ENCODE measurements at places on chromosomes 11 and 22.

DNA sequence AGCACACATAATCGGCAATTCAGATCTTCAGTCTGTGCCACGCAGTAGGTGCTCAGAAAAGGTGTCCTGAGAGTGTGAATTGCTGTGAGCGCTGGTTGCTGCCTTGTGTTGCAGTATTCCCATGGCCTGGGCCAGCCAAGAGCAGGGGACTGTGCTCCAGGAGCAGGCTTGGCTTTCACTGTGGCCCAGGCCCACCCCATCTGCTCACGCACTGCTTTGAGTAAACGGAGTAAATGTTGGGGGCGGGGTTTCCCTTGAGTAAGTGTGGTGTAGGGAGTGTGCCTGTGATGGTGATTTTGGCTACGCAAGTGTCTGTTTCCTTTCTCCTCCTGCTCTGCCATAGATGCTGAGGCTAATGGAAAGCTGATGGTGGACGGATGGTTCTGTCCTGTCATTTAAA lies 2.3 kb downstream of the CTTN start:
- no peak for DNase-seq

- no peak for DNase-seq
Measured at GRCh38 chr11:16738947-16739815, 734 bp downstream of the C11orf58 start.

DNA sequence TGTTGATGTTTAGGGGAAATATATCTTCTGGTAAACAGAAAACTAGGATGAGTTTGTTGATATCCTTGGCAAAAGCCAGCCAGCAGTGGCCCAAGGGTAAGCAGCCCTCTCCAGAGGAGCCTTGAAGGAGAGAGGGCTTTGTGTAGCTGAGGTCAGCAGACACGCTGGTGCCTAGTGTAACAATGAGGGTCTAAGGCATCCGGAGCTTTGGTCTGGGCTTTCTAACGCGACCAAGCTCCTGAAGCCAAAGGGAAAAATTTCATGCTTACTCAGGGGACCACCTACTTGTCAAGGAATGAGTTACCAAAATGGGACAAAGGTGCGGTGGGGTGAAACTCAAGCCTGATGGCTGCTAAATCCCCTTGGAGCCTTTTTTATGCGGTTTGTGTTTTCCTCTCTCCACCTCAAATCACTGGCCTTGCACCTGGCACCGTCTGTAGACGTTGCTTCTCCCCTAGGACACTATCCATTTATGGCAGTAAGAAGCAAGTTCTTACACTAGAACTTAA lies 134.9 kb downstream of the DBX1 start:
- no peak for DNase-seq

DNA sequence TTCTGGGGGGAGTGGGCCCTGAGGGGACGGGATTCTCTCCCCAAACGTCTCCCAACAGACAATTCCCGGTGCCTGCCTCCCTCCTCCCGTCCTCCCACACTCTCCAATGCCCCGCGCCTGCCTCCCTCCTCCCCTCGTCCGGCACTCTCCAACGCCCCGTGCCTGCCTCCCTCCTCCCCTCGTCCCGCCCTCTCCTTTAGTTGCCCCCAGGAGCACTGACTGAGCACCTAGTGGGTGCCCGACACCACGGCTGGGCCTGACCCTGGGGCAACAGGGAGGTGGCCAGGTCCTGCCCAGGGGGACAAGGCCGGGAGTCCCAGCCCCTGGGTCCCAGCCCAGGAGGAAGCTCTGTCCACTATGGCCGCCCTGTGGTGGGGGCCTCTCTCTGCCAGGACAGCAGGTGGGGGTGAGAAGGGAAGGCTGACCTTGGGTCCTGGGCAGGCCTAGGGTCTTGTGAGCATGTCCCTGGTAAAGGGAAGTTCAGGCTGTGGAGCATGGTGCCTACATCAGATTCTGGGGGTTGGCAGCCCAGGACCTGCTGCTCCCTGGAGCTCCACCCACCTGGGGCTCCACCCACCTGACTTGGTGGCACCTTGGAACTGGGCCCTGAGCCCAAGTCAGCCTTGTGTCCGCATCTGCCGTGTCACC lies 942.3 kb downstream of the BRD1 start:
- no peak for DNase-seq

- no peak for DNase-seq
Measured at GRCh38 chr11:45761659-45762058, 43.3 kb upstream of the SLC35C1 start.

- DNase-seq: no peak
Measured at GRCh38 chr22:30247561-30247960, 1.0 kb upstream of the LIF start.

GRCh38 chr22:17554814-17555213 lies 8.5 kb upstream of the SLC25A18 start:
- no peak for DNase-seq

DNA sequence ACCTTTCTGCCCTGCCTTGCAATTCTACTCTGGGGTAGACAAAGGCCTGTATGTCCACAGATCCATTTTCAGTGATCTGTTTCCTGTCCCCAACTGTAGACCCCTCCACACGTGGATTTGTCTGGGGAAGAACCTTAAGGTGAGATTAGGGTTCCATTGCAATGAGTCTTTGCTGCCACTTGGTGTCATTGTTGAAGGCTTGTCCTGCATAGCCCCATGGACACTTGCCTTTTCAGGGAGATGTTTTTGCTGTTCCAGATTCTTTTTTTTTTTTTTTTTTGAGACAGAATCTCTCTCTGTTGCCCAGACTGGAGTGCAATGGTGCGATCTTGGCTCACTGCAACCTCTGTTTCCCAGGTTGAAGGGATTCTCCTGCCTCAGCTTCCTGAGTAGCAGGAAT lies 21.8 kb downstream of the SERPING1 start:
- DNase-seq: no peak

- no peak for DNase-seq
Measured at GRCh38 chr11:128195057-128195751, 392.2 kb downstream of the ETS1 start.

DNA sequence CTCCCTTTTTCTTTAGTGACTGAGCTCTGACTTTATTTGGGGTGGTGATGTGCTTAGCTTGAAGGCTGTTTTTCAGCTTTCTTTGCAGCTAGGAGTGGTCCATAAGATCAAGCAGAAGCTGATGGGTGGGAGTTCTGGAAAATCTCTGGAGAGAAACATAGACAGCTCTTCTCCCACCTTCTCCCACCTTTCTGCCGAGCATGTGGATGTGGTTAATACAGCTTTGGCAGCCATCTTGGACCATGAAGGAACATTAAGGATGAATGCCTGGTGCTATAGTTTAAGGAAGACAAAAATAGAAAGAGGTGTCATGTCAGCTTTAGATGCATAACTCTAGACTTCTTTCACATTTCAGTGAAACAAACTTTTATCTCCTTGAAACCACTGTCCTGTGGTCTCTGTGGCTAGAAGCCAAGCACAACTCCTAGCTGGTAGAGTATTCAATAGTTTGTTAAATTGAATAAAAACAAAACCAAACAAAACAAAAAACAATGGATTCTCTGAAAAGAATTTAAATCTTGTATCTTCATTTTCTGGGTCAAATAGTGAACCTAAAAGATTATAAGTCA lies 203.6 kb upstream of the SESN3 start:
- no peak for DNase-seq

- DNase-seq: no peak
Measured at GRCh38 chr11:10743354-10744000, 7.6 kb upstream of the CTR9 start.

DNA sequence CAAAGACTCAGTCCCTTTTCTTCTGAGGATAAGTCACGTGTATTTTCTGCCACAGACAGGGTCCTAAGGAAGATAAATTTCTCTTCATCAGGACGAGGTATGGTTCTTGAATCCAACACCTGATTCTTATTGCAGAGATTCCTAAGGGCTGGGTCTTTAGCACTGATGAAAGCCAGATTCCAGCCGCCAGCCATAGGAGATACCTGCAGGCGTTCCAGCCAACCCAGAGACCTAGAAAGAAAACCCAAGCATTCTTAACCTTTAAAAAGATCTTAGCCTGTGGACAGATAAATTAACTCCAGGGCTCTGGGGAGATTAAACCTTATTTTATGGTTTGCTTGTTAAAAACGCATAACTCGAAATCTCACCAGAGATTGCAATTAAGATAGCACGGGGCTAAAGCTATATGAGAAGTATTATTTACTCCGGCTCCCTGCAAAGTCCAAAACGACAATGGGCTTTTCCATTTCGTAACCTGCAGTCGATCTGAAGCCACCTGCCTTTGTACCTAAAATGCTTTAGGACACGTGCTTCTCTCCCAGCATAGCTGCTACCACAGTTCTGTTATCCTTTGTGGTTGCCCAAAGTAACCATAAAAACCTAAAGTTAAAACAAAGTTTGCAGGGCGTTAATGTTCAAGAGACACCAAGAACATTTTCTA lies 104.5 kb downstream of the NXPE2 start:
- DNase-seq: no peak

DNA sequence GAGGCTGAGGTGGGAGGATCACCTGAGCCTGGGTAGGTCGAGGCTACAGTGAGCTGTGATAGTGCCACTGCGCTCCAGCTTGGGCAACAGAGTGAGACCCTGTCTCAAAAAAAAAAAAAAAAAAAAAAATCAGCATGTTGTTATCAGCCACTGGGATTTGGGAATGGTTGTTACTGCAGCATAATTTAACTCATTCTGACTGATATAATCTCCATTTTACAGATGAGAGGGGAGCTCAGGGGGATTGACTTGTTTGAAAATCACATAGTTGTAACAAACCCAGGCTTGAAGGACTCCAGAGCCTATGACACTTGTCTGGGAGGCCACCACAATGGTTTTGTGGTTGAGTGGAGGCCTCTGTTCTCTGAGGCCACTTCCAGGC lies 3.0 kb upstream of the SEPTIN3 start:
- no peak for DNase-seq

- DNase-seq: no peak
Measured at GRCh38 chr22:40806711-40807110, 12.4 kb downstream of the SLC25A17 start.

DNA sequence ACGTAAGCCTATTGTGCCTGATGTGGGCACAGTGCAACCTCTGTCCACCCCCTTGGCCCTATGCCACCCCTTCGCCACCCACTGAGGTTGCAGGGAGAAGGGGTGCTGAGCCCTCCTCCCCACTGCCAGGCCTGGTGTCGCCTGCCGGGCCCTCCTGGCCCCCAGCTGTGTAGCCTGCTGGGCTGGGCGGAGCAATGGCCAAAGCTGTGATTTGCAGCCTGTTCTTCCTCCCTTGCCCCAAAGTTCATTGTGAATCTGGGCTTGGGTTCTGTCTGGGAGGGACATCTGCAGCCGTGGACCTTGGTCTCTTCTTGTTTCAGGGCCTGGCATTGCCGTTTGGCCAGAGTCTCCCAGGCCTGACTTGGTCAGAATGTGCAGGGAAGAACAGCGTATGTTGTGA lies 121.9 kb downstream of the PKNOX2 start:
- DNase-seq: no peak

DNA sequence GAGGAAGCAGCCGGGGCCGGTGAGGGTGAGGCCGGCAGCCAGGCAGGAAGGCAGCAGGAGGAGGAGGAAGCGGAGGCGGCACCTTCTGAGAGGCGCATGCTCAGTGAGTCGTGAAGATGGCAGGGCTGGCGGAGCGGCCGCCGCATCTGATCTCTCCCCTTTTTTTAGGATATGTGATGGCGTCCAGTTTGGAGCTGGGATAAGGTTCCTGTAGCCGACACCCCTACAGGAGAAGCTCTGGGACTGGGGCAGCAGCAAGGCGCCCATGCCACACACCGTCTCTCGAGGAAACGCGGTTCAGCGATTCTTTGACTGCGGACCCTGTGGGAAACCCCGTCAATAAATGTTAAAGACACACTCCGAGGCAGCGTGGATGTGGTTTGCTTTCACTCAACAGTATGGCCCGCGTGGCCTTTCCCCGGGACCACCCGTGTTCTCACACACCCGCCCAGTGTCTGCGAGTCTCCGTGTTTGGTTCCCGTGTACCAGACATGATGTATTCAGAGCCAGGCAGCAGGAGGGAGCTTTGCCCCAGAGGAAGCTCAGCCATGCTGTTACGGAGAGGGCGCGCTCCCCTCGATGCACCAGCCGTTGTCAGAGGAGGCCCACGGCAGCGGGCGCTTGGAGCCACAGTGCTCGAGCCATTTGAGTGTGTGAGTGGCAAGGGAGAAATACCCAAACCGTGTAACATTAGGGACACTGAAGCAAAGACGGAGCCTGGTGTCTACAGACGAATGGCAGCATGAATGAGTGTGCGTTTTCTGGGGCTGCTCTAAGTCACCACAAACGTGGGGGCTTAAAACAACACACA lies 27.7 kb upstream of the PARVB start:
- no peak for DNase-seq
